Activated CD4-positive, alpha-beta T cell treated with anti-CD3 and anti-CD28 coated beads for 4 hours (primary cell): ENCODE measurements at places on chromosomes 12 and 14.

DNA sequence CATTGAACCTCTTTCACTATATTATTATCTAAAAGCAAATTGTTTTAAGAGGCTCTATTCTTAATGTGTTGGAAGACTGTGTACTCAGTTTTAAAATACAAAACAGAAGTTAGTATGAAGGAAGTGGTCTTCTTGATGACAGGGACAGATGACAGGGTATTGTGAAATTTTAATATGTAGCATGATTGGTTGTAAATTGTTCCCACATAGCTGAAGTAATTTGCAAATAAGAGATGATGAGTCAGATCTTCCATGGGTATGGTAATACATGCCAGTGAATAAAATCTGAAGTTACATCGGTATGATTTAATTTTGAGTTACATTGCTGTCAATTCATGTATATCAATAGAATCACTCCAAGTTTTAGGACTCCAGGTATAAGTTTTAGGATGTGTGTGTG, 454.8 kb downstream of the AEBP2 start:
- no peak for DNase-seq

DNA sequence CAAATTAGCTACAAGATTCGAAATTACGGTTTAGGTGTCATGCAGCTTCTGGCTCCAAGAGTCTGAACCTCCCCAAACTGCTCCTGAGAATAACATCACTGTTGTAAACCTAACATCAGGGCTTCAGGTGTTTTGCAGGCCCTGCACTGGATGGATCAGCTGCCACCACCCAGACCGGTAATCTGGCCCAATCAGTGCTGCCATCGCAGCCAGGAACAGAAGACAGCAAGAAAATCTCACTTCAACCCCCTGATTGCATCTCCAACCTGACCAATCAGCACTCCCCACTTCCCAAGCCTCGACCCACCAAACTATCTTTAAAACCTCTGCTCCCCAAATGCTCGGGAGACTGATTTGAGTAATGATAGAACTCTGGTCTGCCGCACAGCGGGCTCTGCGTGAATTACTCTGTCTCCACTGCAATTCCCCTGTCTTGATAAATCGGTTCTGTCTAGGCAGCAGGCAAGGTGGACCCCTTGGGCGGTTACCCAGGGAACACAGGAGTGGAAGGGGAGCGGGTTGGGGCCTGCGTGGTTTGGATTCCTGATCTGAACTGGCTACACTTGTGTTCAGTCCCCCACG, 268.5 kb upstream of the SFSWAP start:
- DNase-seq = no peak

GRCh38 chr14:90511795-90512328, 115.0 kb downstream of the CALM1 start:
- no peak for DNase-seq

DNA sequence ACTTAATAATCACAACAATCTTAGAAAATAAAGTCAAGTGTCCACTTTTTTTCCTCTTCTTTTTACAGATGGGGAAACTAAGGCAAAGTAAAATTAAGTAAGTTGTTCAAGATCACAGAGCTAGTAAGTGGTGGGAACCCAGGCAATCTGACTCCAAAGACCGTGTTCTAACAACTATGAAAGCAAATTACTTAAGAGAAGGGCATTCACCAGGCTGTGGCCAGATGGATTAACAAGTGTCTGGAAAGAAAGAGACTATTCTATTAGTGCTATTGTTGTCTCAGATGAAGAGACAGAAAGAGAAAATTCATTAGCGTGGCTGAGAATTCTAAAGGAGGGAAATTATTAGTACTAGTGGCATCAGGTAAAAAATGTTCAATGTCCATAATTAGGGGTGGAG, 48.5 kb downstream of the FGD6 start:
- no peak for DNase-seq

- no peak for DNase-seq
Measured at GRCh38 chr12:129552996-129553750, 350.7 kb downstream of the TMEM132D start.
